Thoracic aorta (tissue), 2 donors: ENCODE measurements at places on chromosomes 1 and 21.

- DNase-seq, result no peak
Observed at GRCh38 chr1:168907786-168908348, 178.9 kb upstream of the DPT start.

- no peak for DNase-seq
Observed at GRCh38 chr1:199157494-199157893, 518.7 kb downstream of the PTPRC start.

GRCh38 chr1:175192111-175192629 lies 406 bp downstream of the KIAA0040 start:
- no peak for DNase-seq

DNA sequence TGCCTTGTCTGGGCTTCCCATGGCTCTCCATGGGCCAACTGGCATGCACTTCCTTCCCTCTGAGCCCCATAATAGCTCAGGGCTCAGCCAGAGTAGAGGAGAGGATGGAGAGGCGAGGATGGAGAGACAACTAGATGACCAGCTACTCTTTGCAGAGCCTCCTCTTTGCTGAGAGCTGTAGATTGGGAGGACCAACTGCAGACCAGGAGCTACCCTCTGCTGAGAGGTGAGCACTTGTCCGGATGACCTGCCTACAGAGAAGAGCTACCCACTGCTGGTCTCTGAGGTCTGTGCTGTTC lies 58.0 kb upstream of the ETV3 start:
- no peak for DNase-seq

DNA sequence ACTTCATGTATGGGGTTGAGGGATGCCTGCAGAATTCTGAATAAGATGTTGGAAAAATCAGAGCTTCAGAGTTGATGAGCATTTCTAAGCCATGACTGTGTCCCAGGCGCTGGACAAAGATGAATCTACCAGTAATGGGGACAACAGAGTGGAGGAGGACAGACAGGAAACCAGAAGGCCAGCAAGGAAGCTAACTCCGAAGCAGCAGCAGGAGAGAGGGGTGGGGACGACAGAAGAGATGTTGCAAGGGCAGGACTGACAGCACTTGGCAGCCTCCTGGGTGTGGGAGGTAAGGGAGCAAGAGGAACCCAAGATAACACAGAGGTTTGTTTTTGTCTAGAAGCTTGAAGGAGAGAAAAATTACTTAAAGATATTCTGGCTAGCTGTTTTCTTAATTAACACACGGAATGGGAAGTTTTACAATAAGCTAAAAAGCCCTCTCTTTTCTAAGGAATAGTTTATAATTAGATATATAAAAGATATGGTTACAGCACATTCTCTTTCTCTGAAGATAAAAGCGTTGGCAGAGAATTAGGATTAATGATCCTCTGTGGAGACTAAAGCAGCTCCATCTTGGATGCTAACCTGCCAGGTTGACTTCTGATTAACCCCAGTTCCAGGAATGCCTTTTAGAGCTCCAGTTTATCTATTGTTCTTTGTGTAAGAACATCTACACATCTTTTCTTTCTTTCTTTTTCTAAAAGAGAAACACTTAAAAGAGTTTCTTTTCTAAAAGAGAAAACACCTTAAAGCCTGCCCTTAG lies 92.7 kb downstream of the TENT5C start:
- no peak for DNase-seq
